ENCODE measurements at places on chromosomes 16 and 17.

GRCh38 chr16:81101702-81102101 is 5.5 kb upstream of the GCSH start:
- DNase-seq, result no peak

- no peak for DNase-seq
Measured at GRCh38 chr16:7085776-7086175, 246.9 kb upstream of the RBFOX1 start.

GRCh38 chr17:44210342-44211192 is 8.9 kb downstream of the UBTF start:
- DNase-seq, result peak; percentile 88

DNA sequence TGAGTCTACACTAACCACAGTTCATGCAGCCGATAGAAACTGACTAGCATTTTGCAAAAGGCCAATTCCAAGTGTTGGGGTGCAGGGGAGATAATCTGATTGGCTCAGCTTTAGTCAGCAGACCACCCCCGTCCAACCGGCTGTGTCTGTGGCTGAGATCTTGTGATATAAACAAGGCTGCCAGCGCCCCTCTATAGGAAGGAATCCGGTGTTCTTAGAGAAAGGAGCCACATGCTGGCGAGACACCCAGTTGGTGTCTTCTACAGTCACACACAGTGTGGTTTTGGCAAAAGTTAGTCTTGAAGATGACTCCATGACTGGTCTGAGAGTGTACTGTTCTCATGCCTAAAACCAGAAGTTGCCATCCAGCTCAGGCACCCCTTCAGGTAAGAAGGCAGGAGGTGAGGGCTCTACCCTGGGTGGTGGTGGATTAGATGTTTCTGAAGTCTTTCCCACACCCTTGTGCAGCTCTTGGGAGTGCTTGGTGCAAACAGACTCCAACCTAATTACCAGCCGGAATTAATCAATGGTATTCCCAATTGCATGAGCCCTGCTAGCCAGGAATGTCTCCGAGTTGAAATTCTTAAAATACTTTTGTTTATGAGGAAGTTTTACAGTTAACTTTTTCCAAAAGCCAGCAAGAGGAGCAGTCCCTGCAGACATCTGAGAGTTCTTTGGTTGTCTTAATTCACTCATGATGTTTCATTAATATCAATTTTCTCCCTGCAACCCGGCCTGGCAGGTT is 172.3 kb upstream of the IRX6 start:
- no peak for DNase-seq

GRCh38 chr17:31175237-31175636 is 80.5 kb downstream of the NF1 start:
- no peak for DNase-seq

GRCh38 chr16:23771642-23772041 is 16.8 kb downstream of the CHP2 start:
- DNase-seq, result no peak

- DNase-seq, result no peak
Measured at GRCh38 chr16:79493911-79494310, 106.6 kb downstream of the MAF start.

- DNase-seq, result no peak
Measured at GRCh38 chr17:63435681-63436522, 10.2 kb downstream of the CYB561 start.

GRCh38 chr17:4823373-4824089 is 9.6 kb upstream of the MINK1 start:
- no peak for DNase-seq

- no peak for DNase-seq
Measured at GRCh38 chr16:2237493-2238149, 1.4 kb downstream of the DNASE1L2 start.

DNA sequence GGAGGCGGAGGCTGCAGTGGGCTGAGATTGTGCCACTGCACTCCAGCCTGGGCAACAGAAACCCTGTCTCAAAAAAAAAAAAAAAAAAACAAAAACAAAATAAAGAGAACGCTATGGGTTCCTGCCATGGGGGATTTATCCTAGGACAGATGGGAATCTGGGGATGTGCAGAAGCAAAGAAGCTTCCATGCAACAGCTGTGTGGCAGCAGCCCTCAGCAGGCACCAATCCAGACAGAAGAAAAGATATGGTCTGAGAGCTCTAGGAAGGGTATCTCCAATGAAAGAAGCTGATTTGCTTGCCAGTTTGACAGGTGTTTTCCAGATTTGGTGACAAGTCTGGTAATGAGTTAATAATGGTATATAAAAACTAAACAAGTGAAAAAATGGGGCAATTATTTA is 11.6 kb downstream of the MYO19 start:
- DNase-seq, result no peak

DNA sequence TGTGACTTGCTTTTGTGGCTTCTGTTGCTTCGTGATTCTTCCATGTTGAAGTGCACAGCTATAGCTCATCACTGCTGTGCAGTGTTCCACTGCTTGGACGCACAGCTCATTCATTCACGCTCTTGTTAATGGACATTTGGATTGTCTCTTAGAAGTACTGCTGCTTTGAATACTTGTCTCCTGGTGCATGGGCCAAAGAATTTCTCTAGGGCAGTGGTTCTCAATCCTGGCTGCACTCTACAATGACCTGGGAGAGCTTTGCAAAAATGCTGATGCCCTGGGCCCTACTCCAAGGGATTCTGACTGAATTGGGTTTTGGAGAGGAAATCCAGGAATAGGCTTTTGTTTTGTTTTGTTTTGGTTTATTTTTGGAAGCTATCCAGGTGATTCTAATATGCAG is 20.0 kb downstream of the CCL17 start:
- DNase-seq, result no peak

DNA sequence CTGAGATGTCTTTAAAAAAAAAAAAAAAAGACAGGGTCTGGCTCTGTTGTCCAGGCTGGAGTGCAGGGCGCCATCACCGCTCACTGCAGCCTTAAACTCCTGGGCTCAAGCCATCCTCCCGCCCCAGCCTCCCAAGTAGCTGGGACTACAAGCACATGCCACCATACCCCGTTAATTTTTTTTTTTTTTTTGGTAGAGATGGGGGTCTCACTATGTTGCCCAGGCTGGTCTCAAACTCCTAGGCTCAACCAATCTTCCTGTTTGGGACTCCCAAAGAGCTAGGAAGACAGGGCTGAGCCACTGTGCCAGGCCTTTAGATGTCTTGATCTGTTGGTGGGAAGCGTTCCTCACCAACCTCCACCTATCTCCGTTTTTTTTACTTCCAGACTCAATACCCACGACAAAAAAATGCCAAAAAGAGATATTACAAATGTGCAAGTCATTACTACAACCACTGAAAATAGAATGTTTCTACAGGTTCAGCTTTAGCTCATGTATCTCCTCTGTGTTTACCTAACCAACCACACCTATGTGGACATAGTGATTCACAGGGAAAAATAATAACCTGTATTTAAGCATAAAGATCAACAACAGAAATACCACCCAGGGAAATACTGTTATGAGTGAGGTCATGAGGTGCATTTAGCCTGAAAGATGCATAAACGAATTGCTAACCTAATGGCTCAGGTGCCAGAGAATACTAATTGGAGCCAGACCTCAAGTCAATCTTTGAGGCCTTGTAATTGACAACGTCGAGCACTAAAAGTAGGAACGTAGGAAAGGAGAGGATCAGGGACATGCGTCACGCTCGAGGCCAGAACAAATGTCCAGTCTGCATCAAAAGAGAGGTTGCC is 22.6 kb downstream of the NACA2 start:
- DNase-seq, result no peak
